ENCODE measurements at places on chromosomes 12 and 14.

DNA sequence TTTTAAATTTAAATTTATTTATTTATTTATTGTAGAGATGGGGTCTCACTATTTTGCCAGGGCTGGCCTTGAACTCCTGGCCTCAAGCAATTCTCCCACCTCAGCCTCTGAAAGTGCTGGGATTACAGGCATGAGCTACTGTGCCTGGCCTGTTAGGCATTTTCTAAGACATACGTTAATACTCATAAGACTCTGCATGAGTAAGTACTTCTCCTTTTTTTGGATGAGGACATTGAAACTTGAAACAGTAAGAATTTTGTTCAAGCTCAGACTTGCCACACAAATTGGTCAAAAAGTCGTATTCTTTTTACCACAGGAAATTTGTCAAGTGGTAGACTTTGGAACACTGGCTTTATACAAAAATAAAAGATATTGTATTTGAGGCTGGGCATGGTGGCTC is 187.4 kb upstream of the RASSF8 start:
- DNase-seq = no peak

- DNase-seq = no peak
Measured at GRCh38 chr14:36485773-36486172, 34.3 kb downstream of the NKX2-1 start.

DNA sequence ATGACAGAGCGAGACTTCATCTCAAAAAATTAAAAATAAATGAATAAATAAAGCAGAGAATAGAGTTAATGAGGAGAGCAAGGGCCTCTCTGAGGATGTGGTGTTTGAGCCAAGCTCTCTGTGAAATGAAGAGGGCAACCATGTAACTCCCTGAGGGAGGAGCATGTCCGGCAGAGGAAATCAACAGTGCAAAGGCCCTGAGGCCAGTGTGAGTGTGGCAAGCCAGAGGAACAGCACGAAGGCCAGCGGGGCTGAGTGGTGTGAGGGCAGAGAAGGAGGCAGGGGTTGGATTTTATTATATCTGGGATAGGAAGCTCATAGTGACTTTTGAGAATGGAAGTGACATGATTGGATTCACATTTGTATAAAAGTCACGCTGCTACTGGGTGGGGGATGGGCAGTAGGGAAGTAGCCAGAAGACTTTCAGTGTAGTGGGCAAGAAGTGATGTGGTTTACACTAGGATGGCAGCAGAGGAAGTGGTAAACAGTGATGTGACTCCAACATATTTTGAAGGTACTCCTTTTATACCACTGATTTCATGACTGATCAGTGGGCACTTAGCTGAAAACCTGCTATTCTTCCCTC is 10.3 kb upstream of the LRP1-AS start:
- DNase-seq = peak; percentile 12

DNA sequence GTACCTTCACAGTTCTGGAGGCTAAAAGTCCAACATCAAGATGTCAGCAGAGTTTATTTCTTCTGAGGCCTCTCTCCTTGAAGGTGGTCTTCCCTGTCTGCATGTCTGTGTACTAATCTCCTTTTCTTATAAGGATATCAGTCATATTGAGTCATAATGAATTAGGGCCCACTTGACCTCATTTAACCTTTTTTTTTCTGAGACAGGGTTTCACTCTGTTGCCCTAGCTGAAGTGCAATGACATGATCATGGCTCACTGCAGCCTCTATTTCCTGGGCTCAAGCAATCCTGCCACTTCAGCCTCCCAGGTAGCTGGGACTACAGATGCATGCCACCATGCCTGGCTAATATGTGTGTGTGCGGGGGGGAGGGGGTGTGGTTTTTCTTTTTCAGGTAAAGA is 41.7 kb downstream of the PPM1H start:
- no peak for DNase-seq

DNA sequence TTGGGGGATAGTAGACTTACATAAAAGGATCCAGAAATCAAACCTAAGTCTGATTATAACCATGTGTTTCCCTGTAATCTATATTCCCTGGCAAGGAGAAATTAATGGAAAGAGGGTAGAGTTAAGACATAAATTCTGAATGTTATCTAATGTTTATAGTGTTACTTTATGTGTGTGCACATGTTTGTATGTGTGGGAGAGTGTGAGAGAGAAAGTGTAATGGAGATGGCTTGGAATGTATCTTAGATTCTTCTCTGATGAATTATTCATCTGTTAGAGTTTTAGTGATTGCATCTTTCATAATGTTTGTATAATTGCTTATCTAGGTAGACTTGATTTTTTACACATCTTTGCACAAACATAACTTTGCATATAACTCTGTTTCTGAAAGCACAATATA is 490.9 kb downstream of the FLRT2 start:
- DNase-seq = no peak

DNA sequence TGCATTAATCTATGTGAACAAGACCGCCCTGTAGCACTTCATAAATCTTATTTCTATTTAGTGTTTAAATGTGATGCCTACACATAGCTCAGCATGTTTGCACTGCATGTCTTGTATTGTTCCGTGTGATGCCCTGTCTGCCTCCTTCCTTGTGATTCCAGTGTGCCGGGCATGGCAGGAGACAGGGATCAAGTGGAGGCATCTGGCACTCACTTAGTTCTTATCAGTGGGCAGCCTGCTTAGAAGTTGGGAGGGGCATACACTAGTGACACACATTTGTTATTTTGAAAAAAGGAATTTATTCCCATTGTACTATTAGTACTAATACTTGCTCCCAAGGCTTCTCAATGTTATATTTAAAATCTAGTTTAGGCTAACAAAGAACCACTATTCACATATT is 176.4 kb downstream of the KCNA5 start:
- no peak for DNase-seq

- DNase-seq = no peak
Measured at GRCh38 chr12:108270849-108271143, 68.3 kb downstream of the CMKLR1 start.

- DNase-seq = no peak
Measured at GRCh38 chr14:95483309-95484165, 32.9 kb downstream of the SYNE3 start.

- DNase-seq = no peak
Measured at GRCh38 chr14:75614179-75614578, 35.8 kb downstream of the FLVCR2 start.

DNA sequence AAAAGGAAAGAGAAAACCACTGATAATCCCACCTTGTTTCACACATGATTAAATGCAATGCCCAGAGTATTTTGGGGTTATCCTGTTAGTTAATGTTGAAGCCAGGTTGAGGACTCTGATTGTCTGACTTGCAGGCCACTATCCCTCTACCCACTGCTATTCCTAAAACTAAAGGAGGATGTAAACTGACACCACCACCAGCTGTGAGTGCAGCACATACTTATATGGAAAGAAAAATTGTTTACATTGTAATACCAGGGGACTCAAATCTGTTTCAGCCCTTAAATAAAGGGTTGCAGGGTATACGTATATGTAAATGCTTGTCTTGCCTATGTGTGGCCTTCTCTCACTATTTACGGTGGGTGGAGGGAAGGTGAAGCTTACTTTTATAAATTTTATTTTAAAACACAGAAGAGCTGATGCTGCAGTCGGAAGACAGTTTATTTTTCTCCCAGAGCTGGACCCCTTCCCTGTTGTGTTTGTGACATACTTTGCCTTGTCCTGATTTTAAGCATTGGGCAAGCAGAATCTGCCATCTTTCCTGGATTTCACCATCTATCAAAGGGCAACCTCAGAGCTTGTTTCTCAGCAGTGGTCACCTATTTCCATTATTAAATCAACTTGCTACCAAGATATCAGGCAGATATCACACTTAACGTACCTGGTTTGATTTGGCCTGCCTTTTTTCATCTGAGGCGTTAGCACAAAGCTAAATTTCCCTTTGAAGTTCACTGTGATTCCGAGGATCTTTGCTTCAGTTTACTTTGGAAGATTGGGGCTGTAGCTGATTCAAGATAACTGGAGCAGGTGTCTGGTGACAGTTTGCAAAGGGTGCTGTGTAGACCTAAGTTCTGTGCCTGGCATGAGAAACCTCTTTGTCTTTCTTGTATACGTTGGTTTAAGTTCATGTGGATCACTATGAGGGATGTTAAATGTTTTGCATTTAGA is 25.2 kb downstream of the DAAM1 start:
- DNase-seq = no peak

- no peak for DNase-seq
Measured at GRCh38 chr14:20294636-20295035, 11.1 kb downstream of the TTC5 start.

DNA sequence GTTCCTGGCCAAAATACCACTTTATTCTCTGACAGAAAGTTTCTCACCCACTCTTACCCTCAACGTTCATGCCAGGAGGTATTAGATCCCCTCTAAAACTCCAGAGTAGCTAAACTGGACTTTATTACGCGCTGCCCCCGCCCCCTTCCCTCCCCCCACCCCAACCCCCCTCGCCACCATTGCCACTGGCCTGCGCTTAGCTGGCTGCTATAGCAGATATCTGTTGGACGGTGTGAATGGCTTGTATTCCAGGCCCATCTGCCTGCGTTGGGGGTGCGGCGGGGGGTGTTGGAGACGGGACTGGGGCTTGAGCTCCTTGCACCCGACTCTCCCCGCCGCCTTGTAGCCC is 564 bp upstream of the THTPA start:
- no peak for DNase-seq

DNA sequence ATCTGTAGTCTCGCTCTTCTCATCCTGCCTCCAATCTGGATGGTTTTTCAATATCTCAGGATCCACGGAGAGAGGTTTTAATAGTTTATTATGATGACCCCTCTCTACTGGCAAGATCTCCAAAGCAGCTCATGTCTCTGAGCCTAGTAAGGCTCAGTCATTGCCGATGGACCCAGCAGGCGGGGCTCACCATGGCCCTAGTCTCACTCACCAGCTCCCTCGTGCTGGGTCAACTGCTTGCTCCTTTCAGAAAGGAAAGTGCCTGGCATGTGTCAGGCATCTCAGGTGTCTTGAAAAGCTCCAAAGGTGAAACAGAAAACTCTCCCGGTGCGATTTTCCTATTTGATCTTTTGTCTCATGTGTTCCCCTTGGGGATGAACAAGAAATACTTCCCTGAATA is 179.0 kb downstream of the CALM1 start:
- DNase-seq = no peak

GRCh38 chr12:2856051-2856450 is 788 bp downstream of the TEX52 start:
- DNase-seq = no peak

- DNase-seq = no peak
Measured at GRCh38 chr12:49549735-49550692, 11.2 kb downstream of the KCNH3 start.

GRCh38 chr12:49706351-49707127 is 666 bp downstream of the FMNL3 start:
- peak; percentile 36 for DNase-seq

DNA sequence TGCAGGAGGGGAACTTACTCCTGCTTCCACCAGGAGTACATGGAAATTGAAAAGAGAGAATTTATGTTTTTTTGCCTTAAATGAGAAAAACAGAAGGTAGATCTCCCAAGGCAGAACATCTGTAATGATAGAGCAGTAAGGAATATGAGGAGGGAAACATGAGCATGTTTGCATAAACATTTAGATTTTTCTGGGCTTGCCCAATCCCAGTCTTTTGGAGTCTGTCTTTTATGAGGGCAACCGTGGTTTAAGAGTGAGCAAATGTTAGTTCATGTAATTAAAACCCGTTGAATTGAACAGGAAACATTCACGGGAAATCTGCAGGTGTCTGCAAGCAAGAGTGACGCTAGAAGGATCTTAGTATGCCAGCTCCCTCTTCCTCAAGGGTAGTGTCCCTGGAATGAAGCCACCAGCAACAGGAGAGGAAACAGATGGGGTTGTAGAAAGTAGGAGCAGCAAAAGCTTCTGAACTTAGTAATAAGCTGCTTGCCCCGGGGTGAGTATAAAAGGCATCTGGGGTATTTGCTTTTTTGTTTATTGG is 79.3 kb downstream of the ARF6 start:
- DNase-seq = no peak

DNA sequence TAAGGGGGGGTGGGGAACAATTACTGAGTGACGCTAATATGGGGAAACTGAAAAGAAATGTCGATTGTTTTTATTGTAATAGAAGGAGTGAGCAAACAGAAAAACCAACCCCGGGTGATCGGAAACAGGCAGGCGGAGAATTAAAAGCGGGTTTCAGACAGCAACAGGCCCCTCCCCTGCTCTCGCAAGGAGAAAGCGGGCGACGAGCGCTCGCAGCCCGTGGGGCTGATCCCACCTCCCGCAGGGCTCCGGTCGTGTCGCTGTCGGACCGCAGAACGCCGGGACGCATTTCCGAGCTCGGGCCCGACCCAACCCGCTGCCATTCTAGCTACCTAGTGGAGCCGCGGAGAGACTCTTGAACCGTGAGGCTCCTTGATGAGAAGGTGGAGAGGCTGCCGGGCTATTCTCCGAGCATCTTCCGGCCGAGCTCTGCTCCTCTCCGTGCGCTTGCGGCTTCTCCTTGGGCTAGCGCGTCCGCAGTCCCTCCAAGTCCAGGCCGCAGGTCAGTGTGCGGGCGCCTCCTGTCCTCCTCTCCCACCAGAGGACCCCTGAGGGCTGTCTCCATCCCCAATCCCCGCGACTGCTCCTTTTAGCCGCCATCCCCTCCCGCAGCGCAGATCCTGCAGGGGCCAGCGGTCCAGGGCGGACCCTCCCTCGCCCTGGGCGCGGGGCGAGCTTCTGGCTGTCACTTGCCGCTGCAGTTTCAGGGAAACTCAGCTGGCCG is 4.1 kb upstream of the PAX9 start:
- DNase-seq = no peak

DNA sequence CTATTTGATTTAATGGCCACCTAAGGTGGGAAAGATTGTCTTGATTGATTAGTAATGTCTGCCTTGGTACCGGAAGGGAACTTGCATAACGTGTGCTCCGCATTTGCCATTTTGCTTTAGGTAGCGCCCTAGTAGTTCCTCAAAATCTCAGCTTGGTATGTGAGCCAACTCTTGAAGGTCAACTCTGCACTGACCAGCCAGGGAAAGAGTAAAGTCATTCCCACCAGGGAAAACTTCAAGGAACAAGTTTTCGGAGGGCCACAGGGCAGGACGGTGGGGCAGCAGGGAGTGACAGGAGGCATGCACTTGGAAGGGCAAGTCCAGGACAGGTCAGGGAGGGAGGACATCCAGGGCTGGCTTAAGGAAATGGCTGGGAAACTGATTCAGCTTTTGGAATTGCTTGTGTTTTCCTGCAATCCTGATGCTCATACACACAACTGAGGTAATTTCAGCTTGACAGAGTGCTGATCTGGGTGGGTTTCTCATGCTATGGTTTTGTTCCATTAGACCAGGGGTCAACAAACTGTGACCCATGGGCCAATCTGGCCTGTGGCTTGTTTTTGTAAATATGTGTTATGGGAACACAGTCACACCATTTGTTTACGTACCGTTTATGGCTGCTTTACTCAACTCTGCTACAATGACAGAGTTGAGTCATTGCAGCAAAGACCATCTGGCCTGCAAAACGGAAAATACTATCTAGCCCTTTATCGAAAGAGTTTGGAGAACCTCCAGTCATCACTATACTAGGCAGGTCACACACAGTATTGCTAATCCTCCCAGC is 184.5 kb downstream of the RBM19 start:
- DNase-seq = no peak

DNA sequence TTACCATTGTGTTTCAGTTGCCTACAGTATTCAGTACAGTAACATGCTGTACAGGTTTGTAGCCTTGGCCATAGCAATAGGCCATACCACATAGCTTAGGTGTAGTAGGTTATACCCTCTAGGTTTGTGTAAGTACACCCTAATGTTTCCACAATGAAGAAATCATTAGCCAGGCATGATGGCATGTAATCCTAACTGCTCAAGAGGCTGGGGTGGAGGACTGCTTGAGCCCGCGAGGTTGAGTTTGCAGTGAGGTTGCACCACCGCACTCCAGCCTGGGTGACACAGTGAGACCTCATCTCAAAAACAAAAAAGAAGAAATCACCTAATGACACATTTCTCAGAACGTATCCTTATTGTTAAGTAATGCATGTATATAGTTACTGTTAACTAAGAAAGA is 63.2 kb upstream of the KTN1 start:
- no peak for DNase-seq
